NCI-H1436 treated with DMSO at 0.1 percent for 48 hours (cell line): ENCODE measurements at places on chromosomes 6 and 20.
A peak's percentile ranks its signal among the peaks of the same experiment; 100 is the strongest.

DNA sequence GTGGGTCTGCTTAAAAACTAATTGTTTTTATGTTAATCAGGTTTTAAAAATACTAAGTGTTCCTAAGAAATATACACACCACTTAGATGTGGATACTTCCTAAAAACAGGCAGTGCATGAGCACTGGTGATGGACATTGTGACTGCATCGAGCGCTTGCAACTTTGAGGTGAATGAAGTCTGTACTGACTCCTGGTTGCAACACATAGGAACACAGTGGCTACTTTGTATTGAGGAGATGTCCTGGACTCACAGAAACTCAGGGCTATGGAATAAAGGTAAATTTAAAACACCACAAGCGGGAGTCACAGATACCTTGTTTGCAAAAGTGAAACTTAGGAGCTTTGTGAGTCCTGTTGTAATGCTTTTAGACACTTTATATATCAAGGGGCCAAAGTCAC, 55.6 kb upstream of the POLR1H start:
- no peak for DNase-seq

- no peak for DNase-seq
These were observed 59.6 kb downstream of the PRDM1 start for GRCh38 chr6:106145741-106146227.

- no peak for DNase-seq
These were observed 139.5 kb upstream of the FAM83B start for GRCh38 chr6:54706844-54707605.

GRCh38 chr6:111983193-111983592, 70.7 kb upstream of the CCN6 start:
- DNase-seq, result no peak

DNA sequence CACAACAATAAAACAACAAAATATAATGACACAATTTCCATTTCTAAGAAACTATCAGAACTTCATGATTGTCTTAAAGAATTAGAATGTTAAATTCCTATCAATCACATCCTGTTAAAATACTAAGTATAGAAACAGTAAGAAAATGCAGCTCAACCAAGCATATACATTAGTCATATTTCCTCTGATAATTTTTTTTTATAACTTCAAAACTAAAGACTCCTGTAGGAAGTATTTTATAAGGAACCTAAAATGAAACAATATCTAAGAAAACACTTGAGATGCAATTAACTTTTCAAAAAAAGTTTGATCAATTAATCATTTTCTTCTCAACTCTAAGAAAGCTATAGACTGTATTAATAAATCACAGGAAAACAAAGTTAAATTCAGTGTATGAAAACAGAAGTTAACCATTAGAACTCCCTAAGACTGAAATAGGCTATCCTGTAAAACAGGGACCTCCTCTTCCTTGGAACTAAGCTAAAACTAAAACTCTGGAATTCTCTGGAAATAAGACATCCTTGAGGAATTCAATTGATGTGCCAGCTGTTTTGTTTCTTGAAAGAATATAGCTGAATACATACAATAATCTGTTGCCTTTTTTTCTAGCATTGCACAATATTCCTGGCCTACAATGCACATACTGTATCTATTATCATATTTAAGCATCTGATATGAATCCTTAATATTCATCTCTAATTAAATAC, 19.8 kb downstream of the FKBP5 start:
- no peak for DNase-seq

DNA sequence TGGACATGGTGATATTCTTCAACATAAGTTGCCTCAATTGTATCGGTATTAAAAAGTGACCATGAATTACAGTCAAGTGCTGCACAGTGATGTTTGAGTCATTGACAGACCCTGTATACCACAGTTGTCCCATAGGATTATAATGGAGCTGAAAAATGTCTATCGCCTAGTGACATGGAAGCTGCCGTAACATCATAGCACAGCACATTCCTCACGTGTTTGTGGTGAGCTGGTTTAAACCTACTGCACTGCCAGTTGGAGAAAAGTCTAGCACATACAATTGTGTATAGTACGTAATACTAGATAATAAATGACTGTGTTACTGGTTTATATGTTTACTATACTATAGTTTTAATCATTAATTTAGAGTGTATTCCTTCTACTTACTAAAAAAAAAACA, 150.2 kb downstream of the CDH26 start:
- no peak for DNase-seq

DNA sequence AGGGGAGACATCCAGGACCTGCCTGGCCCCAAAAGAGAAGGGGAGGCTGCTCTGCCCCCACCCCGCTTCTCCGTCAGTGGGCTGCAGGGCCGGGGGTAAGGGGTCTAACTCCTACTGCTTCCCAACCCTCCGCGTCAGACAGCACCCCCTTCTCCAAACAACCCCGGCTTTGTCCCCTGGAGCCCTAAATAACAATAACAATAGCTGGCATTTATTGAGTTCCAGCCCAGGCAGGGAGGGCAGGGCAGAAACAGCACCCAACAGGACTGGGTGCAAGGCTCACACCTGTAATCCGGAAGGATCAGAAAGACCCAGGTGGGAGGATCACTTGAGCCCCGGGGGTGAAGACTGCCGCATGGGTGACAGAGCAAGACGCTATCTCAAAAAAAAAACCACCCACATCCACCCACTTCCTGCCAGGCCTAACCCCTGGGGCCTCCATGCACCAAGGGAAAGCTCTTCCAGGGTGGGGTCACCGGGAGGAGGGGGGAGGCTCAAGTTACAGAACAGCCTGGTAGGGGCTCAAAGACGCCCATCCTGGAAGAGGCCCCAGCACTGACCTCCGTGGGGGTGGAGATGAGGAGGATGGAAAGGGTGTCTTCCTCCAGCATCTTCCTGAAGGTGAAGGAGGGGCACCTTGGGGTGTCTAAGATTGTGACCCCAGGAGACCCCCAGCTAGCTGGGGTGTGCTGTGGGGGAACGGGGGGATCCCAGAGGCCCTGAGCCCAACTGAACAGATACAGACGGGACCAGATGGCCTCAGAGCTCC, 1.3 kb upstream of the FNDC11 start:
- DNase-seq, result no peak

DNA sequence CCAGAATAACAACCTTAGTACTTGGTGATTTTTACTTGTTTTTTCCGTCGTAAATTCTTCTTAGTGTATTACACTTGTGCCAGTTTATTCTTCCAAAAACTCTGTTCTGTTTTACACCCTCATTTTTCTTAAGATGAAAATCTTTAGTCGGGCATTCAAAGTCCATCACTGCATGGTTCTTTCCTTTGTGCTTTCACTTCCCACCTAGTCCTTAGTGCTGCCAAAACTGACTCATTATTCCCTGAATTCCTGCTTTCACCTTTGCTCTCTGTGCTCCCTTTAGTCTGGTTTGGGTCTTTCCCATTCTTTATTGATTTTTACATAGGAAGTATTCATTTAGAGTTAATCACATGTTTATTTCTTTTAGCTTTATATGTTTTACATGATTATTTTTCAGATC, 3.3 kb downstream of the TRMT11 start:
- DNase-seq, result no peak

GRCh38 chr6:159989492-159990480, 20.9 kb downstream of the IGF2R start:
- no peak for DNase-seq

DNA sequence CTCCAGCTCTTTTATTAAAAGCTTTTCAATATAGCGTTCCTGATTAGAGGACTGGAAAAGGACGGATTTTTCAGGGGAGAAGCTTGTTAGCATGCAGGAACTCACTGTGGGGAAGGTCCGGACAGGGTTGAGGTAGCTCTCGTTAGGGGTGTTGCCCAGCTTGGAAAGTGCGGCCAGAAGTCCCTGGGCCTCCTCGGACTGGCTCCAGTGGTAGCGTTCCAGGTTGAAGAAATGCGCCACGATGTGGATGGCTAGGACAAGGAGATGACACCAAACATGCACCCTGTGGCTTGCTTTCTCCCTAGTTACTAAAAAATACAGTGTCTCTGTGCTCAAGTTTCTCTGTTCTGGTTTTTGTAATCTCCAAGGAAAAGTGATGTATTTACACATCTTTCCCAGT, 12.5 kb downstream of the NOX3 start:
- no peak for DNase-seq

- no peak for DNase-seq
These were observed 271.9 kb upstream of the AGPAT4 start for GRCh38 chr6:161545741-161546140.

- no peak for DNase-seq
These were observed 11.4 kb downstream of the FAM184A start for GRCh38 chr6:119067091-119067490.

DNA sequence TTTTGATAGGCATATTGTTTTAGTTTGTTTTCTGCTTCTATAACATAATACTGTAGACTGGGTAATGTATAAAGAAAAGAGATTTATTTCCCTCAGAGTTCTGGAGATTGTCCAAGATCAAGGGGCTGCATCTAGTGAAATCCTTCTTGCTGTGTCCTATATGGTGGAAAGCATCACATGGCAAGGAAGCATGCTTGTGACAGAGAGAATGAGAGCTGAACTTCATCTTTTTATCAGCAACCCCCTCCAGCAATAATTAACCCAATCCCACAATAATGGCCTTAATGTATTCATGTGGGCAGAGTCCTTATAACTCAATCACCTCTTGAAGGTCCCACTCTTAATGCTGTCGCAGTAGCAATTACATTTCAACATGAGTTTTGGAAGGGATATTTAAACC, 141.4 kb downstream of the CENPW start:
- no peak for DNase-seq

DNA sequence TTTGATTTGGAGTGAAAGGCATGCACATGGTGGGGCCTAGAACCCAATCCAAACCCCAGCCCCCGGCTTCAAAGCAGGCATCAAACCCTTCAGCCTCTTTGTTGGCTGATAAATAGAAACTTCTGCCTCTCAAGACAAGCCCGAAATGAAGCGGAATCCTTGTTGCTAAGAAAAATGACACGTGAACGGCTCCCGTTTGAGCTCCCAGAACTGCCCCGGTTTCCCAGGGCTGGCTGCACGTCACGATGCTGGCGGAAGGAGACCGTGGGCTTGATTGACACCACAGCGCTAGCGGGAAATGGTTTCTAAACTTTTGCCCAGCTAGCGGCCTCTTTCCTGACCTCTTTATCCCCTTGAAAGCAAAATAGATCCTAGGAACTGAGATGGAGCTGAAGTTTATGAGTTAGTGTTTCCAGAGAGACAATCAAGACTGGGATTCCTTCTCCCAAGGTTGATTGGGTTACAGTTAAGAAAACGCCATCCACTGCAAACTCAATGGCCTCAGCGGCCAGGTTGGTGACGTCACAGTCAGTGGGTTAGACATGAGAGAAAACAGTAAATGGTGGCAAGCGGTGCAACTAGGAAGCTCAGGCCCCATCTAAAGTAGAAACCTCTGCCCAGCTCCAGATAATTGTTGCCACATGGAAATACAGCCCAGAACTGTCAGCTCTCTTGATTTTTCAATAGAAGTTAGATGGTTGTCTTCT, 117.0 kb downstream of the ANKRD60 start:
- DNase-seq, result no peak

DNA sequence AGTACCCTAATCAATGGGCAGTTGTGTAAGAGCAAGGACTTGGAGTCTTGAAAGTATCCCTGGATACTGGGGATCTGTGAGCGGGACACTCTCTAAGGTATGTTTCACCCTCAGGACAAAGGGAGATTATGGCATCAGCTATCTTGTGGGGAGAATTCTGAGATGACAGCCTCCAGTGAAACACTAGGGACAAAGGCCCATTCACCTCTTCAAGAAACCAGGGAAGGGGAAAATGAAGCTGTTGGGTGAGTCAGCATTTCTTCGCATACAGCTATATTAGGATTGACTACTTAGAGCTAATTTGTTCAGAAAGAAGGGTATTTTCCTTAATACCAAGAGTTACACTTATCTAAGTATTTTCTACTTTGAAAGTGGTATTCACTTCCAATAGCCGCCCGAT, 35.9 kb downstream of the OPN5 start:
- no peak for DNase-seq

GRCh38 chr6:134010974-134011373, 41.5 kb downstream of the SLC2A12 start:
- DNase-seq, result no peak

DNA sequence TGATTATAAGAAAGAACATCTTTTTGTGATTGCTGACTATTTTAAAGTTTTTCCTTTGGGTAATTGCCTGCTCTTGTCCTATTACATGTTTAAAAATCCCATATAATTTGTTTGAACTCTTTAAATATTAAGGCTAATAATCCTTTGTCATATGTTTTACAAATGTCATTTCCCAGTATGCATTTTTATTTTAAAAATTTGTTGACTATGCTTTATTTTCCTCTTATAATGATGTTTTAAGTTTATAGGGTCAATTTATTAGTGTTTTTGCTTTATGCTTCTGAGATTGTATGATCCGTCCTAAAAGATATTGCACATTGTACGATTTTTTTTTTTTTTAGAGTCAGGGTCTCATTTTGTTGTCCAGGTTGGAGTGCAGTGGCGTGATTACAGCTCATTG, 297.2 kb downstream of the RNF144B start:
- no peak for DNase-seq

GRCh38 chr6:19299129-19299528, 538.0 kb upstream of the ID4 start:
- DNase-seq, result peak; percentile 20

GRCh38 chr20:23823621-23824324, 2.8 kb downstream of the CST2 start:
- DNase-seq, result no peak

- DNase-seq, result no peak
These were observed 13.4 kb upstream of the BTN3A2 start for GRCh38 chr6:26351544-26351953.

DNA sequence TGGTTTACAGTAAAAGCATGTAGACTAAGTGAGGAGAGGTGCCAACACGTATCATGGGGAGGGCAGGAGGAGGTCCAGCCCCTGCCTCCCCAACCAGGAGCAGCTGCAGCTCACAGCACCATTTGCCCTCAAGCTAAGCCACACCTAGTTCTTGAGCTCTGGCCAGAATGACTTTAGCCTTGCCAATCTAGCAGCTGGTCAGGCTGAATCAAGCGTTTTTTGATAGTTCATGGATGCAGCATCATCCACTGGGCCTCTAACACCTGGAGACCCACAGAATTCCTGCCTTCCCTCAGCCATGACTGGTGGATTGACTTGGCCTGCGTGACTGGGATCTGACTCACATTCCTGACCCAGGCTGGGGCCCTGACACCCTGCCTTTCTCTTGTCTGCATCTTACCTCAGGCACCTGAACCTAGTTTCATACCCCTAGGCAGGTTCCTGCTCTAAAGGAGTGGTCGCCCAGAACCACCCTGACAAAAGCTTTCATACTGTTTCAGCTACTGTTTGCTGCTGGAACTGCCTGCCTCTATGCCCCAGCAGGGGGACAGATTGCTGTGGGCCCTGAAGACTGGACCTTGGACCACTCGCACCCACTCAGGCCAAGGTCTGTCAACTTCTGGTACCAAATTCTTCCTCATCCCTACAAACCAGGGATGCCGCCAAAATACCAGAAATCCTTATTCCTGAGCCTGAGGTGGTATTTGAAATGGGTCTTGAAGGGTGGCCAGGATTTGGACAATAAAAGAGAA, 122.3 kb downstream of the QRSL1 start:
- no peak for DNase-seq

DNA sequence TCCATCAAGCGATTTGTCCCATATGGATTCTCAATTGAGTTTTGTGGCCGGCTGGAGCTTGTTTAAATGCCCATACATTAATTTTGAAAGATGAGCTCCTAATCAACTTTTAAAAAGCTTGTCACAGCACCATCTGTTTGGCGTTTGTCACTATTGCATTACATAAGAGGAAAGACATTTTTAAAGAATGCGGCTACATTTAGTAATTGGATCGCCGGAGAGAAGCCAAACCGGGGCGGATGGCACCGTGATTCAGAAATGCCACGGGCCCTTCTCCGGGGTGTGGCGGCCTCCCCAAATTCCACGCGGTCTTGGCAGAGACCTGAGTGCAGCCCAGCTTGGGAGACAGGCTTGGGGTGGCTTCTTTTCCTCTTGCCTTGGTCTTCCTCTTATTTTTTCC, 67.7 kb upstream of the ZNFX1 start:
- no peak for DNase-seq
